ENCODE measurements at places on chromosomes 2 and 18.

DNA sequence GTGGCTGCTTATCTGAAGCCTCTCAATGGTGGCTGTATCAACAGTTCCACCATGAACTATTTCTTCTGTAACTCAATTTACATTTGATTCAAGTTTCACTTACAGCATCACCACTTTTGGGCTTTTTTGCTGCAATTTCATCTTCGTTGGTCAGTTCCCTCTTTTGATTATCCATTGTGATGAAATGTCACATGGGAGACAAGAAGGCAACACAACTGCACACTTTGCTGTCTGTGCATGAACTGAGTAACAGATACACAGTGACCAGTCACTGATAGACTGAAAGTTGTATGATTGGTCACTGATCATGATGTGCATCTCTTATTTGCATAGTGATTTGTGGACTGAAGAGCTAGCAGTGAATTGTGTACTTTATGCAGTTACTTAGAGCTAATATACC is 130.7 kb upstream of the RNF152 start:
- DNase-seq, result no peak

- peak; percentile 18 for DNase-seq
Measured at GRCh38 chr18:12520442-12520992, 112.8 kb downstream of the PRELID3A start.

DNA sequence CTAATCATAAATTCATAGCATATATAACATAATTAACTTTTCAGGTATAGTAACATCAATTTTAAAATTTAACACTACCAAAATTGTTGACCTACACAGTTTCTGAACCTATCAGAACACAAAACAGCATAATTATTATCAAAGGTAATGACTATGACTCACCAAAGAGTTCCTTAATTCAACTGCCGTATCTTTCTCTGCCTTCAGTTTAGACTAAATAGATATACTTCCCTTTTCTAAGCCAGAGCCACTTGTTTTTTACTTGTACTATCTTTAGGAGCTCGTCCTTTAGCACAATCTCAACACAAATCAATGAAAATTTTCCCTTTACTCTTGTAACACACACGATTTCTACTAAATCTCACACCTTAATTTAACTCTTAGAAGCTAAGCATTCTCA is 54.4 kb downstream of the CCDC88A start:
- no peak for DNase-seq

DNA sequence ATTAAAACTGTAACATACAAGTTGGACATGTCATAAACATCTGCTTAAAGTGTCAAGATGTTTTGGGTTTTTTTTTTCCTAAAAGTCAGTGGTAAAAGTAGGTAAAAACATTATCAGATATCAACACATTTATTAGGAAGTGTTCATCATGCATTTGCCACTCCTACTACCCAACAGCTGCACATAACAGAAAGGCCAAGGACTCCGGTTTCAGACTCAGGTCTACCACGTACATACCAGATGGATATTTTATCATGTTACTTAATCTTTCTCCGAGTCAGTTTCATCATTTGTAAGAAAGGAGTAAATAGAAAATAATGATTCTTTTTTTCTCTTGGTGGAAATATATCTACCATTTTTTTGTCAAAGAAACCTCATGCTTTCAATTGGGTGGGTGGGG is 192.3 kb downstream of the UBE2E3 start:
- DNase-seq, result no peak

GRCh38 chr2:6639929-6640620 is 225.6 kb downstream of the CMPK2 start:
- DNase-seq, result no peak

- DNase-seq, result no peak
Measured at GRCh38 chr18:6431659-6432318, 17.1 kb upstream of the L3MBTL4 start.

GRCh38 chr2:99403084-99403483 is 65.9 kb downstream of the EIF5B start:
- DNase-seq, result no peak

All from fibroblast of skin of left biceps (primary cell).